Daoy (cell line): ENCODE measurements at places on chromosomes 11 and 22.

GRCh38 chr11:34284156-34284555 is 73.7 kb downstream of the ABTB2 start:
- DNase-seq = no peak

DNA sequence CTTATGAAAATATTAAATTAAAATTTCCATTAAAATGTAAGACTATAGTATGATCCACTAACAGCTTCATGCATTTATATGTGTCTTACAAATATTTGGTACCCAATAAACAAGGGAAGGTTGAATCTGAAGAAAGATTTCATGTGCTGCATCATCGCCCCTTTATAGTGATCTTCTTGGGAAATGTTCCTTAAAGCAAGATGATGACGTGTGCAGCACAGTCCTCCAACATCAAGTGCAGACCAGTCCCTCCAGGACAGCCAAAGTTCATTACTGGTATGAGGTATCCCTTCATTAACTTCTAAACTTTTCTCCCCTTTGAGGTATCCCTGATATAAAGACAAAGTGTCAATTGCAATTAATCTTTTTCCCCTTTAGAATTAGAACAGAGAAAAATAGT is 567.0 kb downstream of the METTL15 start:
- no peak for DNase-seq

- DNase-seq = no peak
Observed at GRCh38 chr11:9092072-9092471, 673 bp upstream of the SCUBE2 start.

DNA sequence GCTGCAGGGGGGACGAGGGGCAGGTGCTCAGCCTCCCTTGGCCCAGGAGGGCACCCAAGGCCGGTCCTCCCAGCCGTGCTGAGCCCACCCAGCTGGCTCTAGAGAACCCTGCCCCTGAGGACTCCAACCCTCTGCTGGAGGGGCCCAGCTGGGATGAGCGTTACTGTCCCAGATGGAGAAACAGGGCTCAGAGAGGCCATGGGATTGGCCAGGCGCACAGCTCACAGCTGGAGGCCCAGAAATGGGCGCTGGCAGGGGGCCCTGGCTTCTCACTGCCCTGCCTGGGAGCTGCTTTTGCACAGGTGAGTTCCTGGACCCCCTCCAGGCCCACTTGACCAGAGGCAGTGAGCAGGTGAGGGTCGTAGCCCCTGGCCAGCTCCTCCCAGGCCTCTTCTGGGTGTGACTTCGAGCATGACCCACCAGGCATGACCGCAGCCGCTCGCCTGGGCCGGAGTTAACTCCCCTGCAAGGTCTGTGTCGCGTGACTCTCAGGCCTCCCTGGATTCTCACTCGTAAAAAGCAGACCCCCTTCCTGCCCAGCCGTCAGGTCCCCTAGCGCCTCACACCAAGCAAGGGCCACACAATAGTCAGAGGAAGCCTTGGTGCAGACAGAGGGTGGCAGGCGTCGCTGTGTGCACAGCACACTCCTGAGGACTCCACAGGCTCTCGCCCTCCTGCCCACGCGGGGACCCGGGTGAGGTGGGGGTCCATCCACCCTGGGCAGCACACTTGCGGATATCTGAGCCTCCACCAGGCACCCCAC is 19.7 kb upstream of the IL17REL start:
- DNase-seq = no peak

- DNase-seq = no peak
Observed at GRCh38 chr11:35995681-35996271, 51.9 kb downstream of the LDLRAD3 start.

GRCh38 chr11:55054723-55055122 is 207.2 kb upstream of the TRIM48 start:
- no peak for DNase-seq

DNA sequence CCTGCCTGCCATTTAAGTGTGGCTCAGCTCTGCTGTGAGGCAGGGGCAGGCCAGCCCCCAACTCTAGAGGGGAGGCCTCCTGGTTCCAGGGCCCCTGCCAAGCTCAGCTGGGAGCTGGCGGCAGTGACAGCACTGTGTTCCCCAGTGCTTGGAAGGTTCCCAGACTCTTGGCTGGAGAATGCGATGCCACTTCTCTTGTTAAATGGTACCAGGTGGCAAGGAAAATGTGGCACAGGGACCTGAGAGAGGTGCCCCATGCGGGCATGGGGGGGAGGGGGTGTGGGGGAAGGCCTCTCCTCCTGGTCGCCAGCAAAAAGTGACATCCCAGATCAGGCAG is 8.4 kb upstream of the TNFRSF13C start:
- no peak for DNase-seq

GRCh38 chr22:40325315-40325714 is 21.0 kb upstream of the ADSL start:
- DNase-seq = no peak

DNA sequence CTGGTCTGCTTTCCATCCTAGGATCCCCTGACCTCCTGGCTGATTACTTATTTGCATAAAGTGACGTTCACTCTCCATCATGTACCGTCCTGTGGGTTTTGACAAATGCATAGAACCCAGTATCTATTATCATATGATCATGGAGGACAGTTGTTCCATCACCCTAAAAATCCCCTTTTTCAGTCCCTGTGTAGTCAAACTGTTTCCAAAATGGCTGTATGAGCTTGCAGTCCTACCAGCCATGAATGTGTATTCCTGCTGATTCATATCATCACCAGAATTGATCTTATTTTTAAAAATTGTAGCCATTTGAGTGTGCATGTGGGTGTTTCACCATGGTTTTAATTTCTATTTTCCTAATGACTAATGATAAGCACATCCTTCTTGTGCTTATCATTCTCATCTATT is 108.8 kb downstream of the MPPED1 start:
- no peak for DNase-seq

DNA sequence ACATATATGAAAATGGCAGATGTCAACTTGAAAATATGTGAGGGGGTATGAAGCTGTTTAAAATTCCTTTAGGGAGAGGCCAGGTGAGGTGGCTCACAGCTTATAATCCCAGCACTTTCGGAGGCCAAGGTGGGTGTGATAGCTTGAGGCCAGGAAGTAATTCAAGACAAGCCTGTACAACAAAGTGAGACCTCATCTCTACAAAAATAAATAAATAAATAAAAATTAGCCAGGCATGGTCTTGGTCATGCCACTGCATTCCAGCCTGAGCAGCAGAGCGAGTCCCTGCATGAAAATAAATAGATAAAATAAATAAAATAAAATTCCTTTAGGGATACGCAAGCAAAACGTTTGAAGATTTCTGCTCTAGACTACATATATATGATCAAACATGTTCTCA is 38.1 kb upstream of the FAM181B start:
- DNase-seq = no peak

DNA sequence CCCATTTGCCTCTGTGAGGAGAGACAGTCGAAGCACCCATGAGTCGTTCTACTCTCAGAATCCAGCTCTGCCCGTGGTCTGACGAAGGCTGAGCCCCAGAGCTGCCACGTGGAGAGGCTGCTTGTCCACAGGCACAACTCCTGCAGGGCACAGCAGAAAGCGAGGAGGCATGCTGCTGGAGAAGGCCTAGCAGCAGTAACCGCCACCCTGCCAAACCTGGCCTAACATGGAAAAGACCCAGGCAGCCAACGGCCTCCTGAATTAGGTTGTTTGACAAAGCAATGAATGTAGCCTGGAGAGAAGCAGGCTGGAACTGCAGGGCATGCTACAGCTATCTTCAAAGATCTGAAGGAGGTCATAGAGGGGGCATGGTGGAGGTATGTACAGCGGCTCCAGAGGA is 89.7 kb downstream of the SNX19 start:
- no peak for DNase-seq

GRCh38 chr11:773830-774229 is 3.5 kb downstream of the GATD1 start:
- no peak for DNase-seq

GRCh38 chr11:62402960-62403730 is 15.7 kb upstream of the SCGB1A1 start:
- DNase-seq = no peak

DNA sequence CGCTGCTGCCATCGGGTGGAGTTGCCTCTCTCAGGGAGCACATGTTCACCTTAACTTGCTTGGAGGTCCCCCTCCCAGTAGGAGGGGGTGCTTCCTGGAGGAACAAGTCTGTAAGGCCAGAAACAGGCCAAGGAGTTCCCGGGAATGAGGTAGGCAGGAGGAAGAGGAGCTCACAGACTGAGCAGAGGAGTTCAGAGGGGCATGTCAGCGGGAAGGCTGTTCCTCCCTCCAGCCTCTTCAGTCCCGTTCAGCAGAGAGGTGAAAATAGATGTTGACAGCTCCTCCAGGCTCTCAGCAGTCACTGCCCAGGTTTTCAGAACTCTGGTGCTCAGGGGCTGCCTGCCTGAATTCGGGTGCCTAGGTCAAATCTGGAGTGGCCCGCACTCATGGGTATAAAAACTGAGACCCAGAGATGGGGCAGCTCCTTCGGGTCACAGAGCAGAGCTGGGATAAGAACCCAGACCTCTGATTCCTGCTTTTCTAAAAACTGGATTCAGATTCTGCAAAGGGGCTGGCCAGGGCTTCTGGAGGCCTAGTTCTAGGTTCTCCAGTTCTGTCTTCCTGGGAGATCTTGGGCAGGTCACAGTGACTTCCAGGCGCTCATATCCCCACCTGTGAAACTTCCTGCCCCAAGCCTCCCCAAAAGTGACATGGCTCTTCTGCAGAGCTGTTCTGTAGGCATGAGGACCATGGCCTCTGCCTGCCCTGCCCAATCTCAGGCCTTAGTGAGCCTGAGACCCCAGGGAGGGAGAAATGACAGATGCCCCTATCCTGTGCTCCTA is 18.3 kb downstream of the ATG16L2 start:
- DNase-seq = no peak

- no peak for DNase-seq
Observed at GRCh38 chr11:128734103-128734831, 40.4 kb downstream of the FLI1 start.

GRCh38 chr11:44855493-44855849 is 95.2 kb downstream of the TP53I11 start:
- no peak for DNase-seq

GRCh38 chr11:64382586-64382985 is 23.6 kb downstream of the RPS6KA4 start:
- no peak for DNase-seq

GRCh38 chr22:43637275-43638260 is 174.5 kb downstream of the EFCAB6 start:
- DNase-seq = no peak

DNA sequence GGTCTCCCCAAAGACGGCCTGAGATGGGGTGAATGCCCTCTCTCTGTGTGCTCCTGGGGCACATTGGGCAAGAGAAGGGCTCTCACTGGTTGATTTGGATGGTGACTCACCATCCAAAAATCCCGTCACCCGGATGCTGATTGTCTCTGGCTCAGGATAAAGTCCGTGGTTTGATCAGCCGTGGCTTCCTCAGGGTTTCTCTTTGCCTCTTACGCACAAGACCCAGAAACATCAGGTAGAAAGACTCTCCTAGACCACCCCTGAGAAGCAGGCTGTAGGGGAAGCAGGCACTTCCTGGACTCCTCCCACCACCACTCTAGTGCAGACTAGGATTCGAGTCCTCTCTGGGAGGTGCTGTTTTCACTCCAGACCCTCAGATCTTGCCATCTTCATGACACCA is 176.1 kb upstream of the NCAM1 start:
- peak; percentile 77 for DNase-seq

- no peak for DNase-seq
Observed at GRCh38 chr11:72202571-72202970, 10.6 kb downstream of the FOLR1 start.

DNA sequence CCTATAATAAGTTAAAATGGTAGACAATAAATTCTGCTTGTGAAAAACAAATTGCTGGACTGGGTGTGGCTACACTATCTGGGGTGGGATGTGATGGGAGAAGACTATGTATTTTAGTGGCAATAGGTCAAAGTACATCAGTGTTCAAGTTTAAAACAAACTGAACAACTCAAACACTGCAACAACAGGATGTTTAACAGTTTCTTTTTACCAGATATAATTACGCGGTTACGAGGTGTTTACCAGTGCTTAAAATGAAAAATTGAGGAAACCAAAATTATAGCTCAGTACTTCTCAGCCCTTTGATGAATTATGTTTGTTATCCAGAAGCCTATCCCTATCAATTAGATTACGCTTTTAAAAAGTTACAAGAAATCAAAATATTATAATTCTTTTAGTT is 3.2 kb downstream of the PRDM10 start:
- no peak for DNase-seq

DNA sequence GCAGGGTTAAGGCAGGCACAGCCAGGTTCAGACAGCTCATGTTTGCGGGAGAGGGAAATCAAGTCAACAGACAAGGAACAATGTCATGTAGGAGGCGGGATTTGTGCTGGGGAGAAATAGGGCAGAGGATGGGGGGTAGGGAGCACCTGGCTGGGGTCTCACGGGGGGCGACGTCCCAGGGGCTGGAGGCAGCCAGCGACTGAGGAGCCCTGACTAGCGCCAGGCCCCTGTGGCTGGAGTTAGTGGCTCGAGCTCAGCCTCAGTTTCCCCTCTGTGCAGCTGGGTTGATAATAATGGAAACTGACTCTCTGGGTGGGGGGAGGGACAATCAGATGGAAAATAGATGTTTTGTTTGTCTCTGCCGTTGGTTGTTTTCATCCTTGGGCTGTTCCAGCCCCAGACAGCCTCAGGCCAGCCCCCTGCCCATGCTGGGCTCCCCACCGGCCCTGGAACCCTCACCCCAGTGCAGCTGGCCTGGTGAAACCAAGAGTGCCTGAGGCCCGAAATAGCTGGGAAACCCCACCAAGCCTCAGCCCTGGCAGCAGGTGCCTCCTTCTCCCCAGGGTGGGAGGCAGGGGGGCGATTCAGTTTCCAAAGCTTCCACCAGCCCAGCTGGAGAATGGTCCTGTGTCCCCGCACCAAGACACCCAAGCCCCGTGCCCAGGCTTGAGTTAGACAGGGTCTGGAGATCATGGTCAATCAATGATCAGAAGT is 44.1 kb downstream of the IGLL5 start:
- DNase-seq = no peak

- DNase-seq = no peak
Observed at GRCh38 chr11:8747173-8747572, 64.6 kb downstream of the RPL27A start.

- DNase-seq = peak; percentile 29
Observed at GRCh38 chr11:66221726-66222236, 46.7 kb upstream of the RAB1B start.

DNA sequence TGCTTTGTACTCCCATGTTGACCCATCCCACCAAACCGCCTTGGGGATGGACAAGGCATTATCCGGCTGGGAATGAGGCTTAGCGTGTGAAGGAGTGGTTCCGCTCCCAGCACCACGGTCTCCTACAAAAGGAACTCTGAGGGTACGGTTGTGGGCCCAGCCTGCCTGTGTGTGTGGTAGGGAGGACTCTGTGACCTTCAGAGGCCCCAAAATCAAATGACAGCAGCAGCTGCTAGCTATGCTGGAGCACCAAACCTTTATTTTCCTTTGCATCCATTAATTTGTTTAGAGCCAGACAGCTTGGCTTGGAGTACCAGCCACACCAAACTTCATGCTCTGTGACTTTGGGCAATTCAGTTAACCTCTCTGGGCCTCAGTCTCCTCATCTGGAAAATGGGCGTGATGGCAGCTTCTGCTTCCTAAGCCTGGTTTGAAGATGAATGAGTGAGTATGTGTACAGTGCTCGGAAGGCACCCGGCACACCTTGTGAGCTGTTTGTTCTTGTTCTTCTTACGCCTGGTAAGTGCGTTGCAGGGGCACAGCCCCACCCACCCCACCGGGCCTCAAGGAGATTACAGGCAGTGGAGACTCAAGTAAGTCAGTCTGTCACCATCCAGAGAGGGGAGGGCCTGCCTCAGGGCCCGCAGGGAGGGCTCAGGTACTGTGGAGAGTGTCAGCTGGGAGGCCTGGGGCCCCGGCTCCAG is 25.3 kb downstream of the MB start:
- DNase-seq = no peak
